ENCODE measurements at places on chromosomes 11 and 22.

GRCh38 chr11:59291228-59291627 lies 67.5 kb upstream of the OR5AN1 start:
- no peak for DNase-seq

- no peak for DNase-seq
Measured at GRCh38 chr22:19928207-19928606, 13.4 kb upstream of the COMT start.

- no peak for DNase-seq
Measured at GRCh38 chr11:123653827-123654565, 428 bp downstream of the SCN3B start.

DNA sequence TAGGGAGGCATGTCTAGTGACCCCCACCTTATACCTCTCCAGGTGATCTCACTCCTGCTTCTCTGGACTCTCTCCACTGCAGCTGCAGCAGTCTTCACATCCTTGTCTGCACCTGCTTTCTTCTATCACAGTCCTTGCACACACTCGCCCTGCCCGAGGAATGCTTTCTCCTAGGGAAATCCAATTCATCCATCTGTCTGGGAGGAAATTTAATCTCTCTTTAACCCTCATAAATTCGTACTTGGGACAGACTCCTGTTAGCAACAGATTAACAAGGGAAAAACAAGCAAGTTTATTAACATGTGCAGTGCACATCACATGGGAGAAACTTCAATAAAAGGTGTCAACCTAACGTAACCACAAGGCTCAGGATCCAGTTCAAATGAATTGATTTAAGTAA lies 11.3 kb upstream of the RCN1 start:
- no peak for DNase-seq

- no peak for DNase-seq
Measured at GRCh38 chr11:79168530-79169110, 272.2 kb downstream of the TENM4 start.

DNA sequence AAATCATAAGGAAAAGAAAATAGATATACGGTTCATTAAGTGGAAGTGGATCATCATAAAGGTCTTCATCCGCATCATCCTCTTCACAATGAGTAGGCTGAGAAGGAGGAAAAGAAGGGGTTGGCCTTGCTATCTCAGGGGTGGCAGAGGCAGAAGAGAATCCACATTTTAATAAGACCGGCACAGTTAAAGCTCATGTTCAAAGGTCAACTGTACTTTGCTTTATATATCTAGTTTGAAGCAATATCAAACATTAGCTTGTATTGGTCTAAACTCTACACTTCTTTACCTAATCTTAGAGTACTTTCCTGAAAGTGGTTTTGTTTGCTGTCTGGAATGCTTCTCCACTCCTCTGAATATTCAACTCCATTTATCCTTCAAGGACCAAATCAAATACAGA lies 5.7 kb upstream of the PPFIBP2 start:
- DNase-seq = no peak

GRCh38 chr22:29380032-29380781 lies 8.2 kb downstream of the AP1B1 start:
- no peak for DNase-seq

- no peak for DNase-seq
Measured at GRCh38 chr11:74681686-74682651, 49.3 kb downstream of the CHRDL2 start.

- peak; percentile 1 for DNase-seq
Measured at GRCh38 chr11:130945896-130946295, 29.6 kb upstream of the SNX19 start.

- no peak for DNase-seq
Measured at GRCh38 chr22:32905400-32905799, 103.9 kb downstream of the TIMP3 start.

DNA sequence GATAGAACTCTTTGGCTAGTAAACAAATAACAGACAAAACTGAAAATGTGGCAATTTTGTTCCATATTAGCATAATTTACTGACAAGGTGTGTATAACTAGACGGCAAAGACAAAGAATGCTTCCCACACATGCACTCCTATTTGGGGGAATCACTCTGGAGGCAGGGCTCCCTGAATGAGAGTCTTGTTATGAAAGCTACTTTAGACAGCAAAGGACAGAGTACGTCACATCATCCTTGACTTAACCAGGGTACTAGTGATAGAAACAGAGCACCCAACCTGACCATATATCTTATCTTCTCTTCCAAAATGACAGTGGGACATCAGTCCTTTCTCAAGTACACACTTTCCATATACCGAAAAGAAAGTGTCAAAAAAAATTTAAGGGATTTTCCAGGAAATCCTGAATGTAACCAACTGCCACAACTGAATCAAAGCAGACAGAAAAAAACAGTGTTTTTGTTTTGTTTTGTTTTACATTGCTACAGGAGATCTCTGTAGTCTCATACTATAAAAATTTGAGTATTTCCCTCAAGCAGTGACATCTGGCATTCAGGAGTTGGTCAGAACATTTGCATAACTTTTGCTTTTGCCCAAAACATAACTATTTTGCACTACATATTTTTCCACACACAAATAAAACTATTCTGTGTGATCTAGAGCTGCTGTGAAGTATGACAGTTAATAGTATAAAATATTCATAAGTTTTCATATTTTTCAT lies 98.9 kb downstream of the ARHGAP20 start:
- DNase-seq = no peak

DNA sequence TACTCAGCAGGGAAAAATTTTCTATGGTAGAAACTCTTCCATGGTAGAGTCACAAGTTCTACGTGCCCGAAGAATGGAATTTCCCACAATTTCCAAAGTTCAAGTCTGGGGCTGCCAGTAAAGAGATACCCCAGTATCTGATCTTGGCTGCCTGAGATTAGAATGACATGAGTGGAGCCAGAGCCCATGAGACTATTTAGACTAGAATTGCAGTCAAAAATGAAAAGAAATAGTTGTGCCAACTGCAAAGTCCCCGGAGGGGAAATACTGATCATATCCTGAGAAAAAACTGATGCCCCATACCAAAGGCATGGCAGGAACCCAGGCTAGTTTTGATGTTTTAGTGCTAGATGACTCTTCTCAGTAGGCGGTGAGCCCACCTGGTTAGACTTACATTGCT lies 11.2 kb downstream of the MAJIN start:
- DNase-seq = no peak

DNA sequence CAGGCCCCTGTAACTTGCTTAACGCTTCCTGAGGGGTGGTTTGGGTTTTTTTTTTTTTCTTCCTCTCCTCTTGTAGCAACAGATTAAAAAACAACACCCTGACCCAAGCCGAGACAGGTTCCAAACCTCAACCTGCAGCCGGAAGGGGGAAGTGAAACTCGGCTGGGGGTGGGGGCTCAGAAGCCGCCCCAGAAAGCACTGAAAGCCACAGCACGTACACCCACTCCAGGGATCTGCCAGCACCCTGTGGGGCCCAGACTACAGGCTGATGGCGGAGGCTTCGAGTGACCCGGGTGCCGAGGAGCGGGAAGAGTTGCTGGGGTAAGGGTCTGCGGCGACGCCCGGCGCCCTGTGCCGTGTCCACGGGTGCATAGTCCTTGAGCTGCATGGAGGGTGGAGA lies at the start of gene LSP1:
Gene LSP1 (plus strand): TSS at position 208 of the 400 bp plus-strand sequence. CDS start 61 bp downstream, at position 269.
- DNase-seq = no peak

DNA sequence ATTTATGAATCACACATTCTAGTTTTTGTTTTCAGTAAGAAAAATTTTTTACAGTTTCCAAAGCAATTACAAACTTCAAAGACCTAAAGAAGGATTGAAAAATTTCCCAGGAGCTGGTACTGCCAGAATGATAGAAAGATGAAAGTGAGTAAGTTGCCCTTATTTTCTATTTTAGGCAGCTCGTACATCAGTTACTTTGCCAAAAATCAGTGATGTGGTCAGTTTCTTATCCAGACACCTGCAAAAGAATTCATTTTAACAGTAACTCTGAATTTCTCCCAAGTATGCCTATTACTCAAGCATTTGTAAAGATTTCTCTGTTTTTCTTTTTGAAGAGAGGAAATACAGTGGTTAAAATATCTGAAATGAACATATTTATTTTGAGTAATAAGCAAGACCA lies 976.3 kb upstream of the RAG2 start:
- DNase-seq = no peak

DNA sequence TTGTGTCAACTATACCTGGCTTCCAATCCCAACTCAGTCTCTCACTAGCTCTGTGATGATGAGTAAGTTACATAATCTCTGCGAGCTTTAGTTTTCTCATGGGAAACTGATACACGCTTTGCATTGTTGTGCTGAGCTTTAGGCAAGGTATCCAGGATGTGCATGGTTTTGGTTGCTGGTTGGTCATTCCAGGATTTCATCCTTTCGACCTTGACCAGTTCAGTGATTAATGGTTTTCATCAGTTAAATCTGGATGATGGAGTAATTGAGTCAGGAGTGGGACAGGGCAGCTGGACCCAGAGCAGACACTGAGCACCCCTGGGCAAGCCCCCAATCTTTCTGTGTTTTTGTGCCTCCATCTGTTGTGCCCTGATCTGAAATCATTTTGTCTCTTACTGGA lies 417.3 kb upstream of the CADM1 start:
- DNase-seq = no peak

- no peak for DNase-seq
Measured at GRCh38 chr22:44680058-44680457, 21.9 kb upstream of the PRR5 start.

DNA sequence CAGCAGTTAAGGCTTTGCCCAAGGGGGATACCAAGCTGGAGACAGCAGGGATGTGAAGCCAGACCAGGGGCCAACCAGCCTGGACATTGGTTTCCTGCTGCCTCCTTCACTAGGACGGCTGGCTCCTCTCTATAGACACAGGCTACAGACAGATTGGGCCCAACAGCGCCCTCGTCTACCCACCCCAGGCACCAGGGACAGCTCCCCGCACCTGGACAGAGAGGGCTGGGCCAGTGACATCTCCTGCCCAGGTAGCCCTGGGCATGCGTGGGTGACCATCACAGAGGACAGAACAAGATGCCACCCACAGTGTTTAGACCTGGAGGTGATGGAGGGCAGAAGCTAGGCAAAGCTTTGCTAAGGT lies 1.2 kb downstream of the DKK3 start:
- DNase-seq = no peak

DNA sequence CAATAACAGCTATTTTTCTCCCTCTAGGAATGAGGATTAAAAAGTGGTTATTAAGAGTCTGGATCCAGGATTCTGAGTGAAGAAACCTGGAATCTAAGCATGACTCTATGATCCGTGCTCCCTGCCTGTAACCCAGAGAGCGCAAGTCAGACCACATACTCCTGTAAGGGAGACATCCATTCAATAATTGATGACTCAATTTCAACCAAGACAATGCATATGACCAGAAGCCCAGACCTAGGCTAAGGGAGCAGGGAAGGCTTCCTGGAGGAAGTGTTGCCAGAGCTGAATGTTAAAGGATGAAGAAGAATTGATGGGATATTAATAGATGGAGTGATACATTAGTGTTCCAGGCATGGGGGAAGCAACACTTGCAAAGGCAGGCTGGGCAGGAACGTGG lies 13.8 kb upstream of the PAMR1 start:
- no peak for DNase-seq

- no peak for DNase-seq
Measured at GRCh38 chr11:78685156-78685555, 110.5 kb upstream of the NARS2 start.

- DNase-seq = no peak
Measured at GRCh38 chr11:122721964-122722266, 66.4 kb downstream of the UBASH3B start.
